ENCODE measurements at places on chromosomes 3 and 15. TPM values are rescaled to one million over a fixed set of nuclear protein-coding genes. Genes with fewer than 3 reads are reported as not detected.

DNA sequence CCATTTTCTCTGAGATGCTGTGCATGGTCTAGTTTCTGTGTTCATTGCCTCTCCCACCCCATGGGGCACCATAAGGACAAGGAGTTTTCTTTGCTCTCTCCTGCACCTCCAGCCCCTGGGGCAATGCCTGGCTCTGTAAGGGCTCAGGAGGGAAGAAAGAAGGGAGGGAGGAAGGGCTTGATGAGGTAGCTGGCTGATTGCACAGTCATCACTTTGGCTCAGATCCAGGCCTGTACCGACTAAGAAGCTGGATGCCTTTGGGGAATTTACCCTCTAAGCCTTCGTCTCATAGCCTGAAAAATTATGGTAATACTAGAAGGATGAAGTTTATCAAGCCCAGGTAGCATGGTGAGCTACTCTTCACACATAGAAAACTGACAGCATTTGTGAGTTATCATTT, 382.9 kb downstream of the GABRG3 start:
- DNase-seq: no peak

GRCh38 chr15:101156061-101156460, 95.8 kb downstream of the CHSY1 start:
- DNase-seq: no peak

Gene SENP8
- 1.5 TPM for total RNA-seq

DNA sequence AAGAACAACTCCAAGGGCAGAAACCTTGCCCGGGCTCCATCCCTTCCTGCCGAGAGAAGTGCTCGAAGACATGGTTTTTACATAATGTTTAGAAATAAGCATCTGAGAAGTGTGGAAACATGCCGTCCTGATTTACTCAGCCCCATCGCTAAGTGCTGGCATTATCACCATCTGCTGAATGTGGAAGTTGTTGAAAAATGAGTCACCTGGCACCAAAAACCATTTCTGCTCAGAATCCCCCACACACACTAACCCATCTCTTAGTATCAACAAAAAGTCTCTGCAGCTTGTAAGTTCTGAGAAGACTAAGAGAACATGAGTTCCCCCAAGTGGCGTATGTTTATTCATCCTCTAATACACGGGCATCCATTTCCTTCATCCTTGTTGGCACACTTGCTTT, 51.0 kb upstream of the ARL8B start:
- no peak for DNase-seq

- no peak for DNase-seq
These were observed 126.3 kb downstream of the IQCH start for GRCh38 chr15:67380921-67381320.

DNA sequence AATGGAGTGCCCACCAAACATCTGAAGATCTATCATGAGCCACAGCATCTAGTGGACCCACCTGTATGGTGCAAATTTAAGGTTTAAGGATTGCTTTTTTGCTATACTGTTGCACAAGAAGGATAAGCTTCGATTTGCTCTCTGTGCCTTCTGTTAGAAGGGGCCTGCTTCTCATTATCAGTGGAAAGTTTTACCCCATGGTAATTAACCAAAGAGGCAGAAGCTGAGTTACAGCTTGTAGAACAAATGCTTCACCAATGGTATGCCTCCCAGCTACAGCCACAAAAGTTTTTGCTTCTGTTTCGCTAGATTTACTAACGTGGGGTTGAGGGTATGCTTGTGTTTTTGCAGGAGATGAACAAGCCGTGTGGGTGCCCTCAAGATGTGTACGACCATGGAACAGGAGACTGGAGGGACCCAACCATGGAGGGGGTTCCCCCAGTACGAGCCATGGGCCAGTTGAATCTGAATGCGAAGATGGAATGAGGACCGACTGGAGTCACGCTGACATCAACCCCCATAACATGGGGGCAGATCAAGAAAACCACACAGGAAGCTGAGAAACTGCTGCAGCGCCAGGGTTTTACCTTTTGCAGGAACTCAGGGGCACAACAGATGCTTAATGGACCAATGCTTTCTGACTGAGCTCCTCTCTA, 43.5 kb downstream of the ACAD9 start:
- peak; percentile 46 for DNase-seq

- DNase-seq: no peak
These were observed 1.0 kb downstream of the NGRN start for GRCh38 chr15:90266485-90266884.

- peak; percentile 91 for DNase-seq
These were observed 8.4 kb downstream of the NBEAL2 start for GRCh38 chr3:46987743-46988401.

Gene SUCNR1
- not detected for total RNA-seq

Gene PCOLCE2
- not detected for total RNA-seq

GRCh38 chr3:161166051-161166450, 55.1 kb upstream of the NMD3 start:
- DNase-seq: no peak

Gene PLCB2
- total RNA-seq: 88.5 TPM

Gene THAP10
- not detected for total RNA-seq

GRCh38 chr3:187223799-187224198, 26.5 kb downstream of the RTP1 start:
- no peak for DNase-seq

Gene CYP1A1
- 0.29 TPM for total RNA-seq

Gene EFHB
- total RNA-seq: 0.24 TPM

Measured in activated T-helper 1 cell treated with anti-CD3 and anti-CD28 coated beads, Interleukin-12 subunit alpha, Interleukin-12 subunit beta, Interleukin-2, Interleukin-4 antibody, amounts not matched to agents 30 ng/mL and 10 ng/mL and 1 ng/mL, durations not matched to agents 14 hours and 24 hours and 36 hours (primary cell).